Colonic mucosa (tissue), 4 donors: ENCODE measurements at places on chromosomes 16 and 17.

DNA sequence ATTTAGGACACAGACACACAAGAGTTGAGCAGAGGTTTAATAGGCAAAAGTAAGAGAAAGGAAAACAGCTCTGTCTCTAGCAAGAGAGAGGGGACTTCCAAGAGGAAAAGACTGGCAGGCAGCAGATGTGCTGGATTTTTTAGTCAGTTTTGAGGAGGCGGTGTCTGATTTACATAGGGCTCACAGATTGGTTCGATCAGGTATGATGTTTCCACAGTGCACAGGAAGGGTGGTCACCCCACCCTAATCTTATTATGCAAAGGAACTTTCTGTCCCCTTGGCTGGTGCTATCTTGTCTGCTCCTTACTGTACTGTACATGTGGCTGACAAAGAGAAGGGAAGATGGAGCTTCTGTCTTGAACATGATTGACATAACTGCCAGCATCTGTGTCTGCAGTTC, 25.3 kb downstream of the BFAR start:
- peak; percentile 50 for DNase-seq

GRCh38 chr17:8189041-8189710, 804 bp downstream of the BORCS6 start:
- peak; percentile 55 for DNase-seq

- no peak for DNase-seq
Measured at GRCh38 chr16:11196286-11196828, 59.6 kb downstream of the SOCS1 start.

GRCh38 chr17:68228817-68229570, 18.8 kb upstream of the AMZ2 start:
- no peak for DNase-seq

DNA sequence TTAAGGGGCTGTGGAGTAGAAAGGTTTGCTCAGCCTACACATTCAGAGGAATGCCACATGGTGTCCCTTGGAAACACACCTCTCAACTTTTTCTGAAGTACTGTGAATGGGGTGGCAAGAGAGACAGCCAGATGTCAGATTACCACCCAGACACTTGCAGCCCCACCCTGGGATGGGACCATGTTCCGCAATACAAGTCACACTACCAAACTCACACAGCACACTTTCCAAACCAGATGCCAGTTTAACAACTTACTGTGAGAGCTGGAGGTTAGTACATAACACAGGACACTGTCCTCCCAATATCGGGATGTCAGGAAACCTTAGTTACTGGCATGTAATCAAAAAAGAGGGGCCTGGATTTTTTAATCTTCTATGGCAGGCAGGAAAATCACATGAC, 7.9 kb downstream of the USP7 start:
- DNase-seq = no peak

DNA sequence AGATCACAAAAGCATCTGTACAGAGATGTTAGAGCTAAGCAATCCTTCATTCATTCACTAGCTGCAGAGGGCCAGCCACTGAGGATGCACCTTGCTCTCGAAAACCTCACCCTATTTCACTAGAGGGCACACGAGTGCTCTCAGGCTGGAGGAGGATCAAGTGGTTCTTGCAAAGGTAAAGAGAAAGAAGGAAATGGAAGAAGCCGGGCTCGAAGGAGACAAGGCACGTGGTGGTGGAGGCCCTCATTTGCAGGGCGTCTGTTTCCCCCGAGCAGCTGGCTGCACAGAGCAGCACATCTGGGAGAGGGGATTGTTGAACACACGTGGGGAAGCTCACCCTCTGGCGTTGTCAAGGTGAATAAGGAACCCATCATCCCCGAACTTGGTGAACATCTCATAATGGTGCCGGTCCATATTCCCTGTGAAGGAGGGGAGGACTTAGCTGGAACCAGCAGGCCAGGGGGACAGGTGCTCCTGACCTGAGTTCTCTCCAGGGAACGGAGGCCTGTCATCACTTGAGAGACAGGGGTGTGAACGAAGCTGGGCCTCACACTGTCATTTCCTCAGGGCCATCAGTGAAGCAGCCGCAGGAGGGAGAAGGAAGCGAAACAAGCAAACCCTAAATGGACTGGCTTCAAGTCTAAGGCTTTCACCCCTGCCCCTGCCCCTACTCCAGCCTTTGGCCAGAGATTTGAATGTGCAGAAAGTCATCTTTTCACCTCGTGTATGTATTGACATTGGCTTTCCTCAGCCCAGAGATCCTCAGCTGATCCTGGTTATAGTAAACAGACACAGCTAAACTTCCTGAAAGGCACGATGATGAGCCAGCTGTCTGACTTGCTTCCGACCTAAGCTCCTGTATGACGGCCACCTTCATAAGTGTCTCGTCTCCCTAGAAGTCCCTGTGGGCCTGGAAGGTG, 27.6 kb downstream of the PRKAR1A start:
- no peak for DNase-seq

DNA sequence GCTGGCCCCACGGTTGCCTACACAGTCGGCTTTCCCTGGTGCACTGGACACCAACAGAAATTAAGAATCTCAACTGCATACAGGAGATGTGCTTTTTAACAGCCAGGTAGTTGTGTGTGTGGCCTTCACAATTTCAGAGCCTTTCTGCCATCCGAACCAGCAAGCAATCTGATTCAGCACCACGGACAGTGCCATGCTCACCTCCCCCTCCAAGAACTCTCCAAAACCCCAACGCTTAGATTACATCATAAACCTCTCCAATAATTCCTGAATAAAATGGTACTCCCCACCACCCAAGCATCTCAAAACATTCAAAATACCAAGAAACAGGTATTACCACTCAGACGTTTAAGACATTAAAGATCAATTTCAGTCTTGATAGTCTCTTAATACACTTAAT, 31.8 kb downstream of the USP7 start:
- peak; percentile 51 for DNase-seq

GRCh38 chr17:76405967-76406647, 21.7 kb downstream of the SPHK1 start:
- peak; percentile 41 for DNase-seq

GRCh38 chr16:23110257-23110899, 38.9 kb downstream of the USP31 start:
- DNase-seq = no peak

DNA sequence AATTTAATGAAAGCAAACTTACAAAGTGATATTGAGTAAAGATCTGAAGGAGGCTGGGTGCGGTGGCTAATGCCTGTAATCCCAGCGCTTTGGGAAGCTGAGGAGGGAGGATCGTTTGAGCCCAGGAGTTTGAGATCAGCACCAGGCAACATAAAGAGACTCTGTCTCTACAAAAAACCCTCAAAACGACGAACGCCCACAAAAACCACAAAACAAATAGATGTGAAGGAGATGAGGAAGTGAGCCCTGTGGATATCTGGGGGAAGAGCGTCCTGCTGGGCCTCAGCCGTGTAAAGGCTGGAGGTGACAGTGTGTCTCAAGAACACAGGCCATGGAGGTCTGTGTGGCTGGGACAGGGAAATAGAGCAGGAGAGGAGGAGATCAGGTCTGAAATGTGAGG, 68.8 kb downstream of the ITFG1 start:
- no peak for DNase-seq

DNA sequence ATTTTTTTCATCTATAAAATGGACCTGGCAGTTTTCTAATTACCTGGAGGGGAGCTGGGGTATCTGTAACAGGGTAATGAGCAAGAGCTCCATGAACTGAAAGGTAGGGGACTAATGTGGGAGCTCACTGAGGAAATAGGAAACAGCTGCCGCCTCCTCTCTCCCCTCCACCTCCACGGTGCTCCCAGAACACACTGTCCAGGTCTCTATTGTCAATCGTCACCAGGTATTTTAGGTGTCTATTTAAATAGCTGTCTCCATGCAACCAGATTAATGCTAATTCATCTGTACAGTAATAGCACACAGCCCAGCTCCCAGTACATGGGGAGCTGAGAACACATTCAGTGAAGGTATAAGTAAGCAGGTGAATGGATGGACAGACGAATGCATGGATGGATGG, 233.3 kb downstream of the GRIN2A start:
- no peak for DNase-seq

- DNase-seq = peak; percentile 82
Measured at GRCh38 chr16:24834459-24835335, 11.1 kb upstream of the SLC5A11 start.

DNA sequence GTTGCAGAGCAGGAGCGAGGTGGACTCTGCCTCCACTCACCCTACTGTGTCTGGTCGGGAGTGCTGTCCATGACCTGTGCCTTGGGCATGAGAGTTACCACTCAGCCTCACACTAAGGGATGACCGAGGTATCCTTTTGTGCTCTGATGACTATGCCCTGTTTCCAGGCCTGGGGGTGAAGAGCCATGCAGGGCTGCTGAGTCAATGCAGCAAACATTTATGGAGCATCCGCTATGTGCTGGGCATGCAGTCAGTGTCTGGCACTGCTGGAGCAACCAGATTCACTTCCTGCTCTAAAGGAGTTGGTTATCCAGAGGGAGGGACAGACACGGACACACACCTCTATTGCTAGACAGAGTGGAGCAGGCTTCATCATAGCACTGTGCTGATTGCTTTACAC, 7.6 kb upstream of the HNF1B start:
- no peak for DNase-seq

- DNase-seq = no peak
Measured at GRCh38 chr16:59783191-59783590, 1049.1 kb upstream of the GOT2 start.

DNA sequence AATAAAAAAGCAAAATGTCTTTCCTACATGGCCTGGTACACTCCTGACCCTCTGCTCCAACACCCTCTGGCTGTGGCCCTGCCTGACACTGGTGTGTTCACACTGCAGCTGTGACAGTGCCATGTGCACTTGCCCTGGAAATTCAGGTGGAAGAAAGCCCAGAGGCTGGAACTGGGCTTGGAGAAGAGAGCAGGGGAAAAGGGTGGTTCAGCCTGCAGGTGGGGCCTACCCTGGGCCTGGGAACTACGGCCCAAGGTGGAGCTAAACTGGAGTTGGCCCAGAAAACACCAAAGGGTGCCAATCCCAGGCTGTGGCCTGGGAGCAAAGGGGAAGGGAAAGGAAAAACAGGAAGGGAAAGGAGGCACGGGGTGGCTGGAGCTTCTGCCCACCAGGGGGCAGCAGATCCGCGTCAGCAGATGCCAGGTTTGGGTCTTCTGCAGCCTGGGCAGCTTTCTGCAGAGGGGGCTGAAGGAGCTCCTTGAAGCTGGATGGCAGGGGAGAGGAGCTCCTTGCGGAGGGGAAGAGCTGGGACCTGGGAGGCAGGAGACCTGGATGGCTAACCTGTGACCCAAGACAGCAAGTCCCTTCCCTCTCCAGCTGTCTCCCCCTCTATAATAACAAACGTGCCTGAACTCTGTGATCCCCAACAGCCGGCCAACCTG, 15.4 kb upstream of the CTCF start:
- peak; percentile 88 for DNase-seq

DNA sequence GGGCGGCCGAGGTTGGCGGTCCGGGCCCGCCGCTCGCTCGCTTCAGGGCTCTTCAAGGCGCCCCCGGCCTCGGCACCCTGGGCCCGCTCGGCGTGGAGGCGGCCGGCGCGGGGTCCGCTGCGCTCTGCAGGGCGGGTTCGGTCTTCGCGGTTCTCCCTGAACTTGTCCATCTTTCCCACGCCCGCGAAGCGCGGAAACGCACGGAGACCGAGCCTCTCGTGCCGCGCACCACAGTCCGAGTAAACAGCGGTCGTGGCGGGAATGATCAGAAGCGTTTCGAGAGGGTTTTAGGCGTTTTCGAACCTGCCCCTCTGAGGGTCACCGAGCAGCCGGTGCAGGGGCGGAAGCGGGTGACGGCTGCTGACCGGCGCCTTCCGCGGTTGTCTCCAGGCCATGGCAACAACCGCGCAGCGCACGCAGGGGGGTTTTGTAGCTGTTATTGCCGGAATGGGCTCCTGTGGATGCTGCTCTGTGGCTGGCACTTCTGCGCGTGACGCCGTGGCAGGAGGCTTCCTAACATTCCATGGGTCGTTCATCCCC, 414 bp downstream of the NARF start:
- DNase-seq = peak; percentile 36

GRCh38 chr16:83898463-83899271, at the start of gene MLYCD:
Gene MLYCD (plus strand): TSS chr16:83899115. CDS start chr16:83899145, 30 bp downstream.
- peak; percentile 87 for DNase-seq

- DNase-seq = no peak
Measured at GRCh38 chr17:37083456-37083855, 134.7 kb downstream of the AATF start.

DNA sequence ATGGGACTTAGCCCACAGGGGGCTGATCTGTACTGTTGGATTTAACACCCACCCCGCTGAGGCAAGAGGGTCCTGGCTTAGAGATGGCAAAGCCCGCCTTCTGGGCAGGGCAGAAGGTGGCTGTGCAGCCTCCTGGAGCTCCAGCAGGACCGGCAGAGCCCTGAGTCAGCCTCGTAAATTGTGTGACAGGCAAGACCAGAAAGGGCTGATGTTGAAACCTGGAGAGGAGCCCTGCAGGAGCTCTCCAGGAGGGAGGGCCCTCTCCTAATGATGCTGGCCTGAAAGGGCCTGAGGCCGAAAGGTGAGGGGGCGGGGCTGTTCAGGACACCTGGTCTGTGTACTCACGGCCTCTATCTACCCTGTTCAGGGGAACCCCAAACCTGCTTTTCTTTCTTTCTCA, 22.5 kb upstream of the MYO15B start:
- no peak for DNase-seq

DNA sequence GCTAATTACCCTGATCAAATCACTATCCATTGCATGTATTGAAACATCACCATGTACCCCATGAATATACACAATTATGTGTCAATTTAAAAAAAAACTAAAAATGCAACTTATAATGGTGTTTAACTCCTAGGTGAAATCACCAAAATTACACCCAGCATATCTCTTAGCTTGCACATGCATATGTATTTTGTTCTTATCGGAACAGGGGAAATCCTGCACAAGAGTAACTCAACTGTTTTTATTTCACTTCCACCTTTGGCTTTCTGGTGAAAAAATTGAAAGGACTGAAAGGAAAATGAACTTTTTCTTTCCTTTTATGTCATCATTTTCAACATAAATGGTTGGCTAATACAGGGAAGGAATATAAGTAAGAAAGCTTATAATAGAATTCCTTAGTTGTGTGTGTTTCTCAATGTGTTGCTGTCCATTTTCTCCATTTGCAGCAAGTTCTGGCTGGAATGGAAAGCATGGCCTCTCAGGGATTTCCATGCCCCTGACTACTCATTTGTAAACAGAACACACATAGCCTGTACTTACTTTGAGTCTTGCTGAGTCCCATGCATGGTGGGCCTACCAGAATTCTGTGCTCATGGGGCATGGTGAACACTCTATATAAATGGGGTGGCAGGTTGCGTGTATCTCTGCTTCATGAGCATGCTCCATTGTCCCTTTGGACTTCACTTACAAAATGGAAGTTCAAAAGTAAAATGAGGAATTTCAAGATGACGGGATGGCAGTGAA, 462.0 kb downstream of the HS3ST3B1 start:
- no peak for DNase-seq

GRCh38 chr17:44747566-44747965, 11.2 kb upstream of the ADAM11 start:
- DNase-seq = no peak

- no peak for DNase-seq
Measured at GRCh38 chr17:27991462-27991993, 50.9 kb upstream of the NLK start.

- no peak for DNase-seq
Measured at GRCh38 chr17:1957037-1957436, 68.1 kb downstream of the RTN4RL1 start.

GRCh38 chr17:72766761-72767356, 325.6 kb downstream of the SLC39A11 start:
- DNase-seq = no peak
